Mucosa of gallbladder (tissue), 1 donor: ENCODE measurements at places on chromosomes 11 and 22. TPM values are rescaled to one million over a fixed set of nuclear protein-coding genes. Genes with fewer than 3 reads are reported as not detected.
A peak's percentile ranks its signal among the peaks of the same experiment; 100 is the strongest.

The TMEM86A gene
- 20.1 TPM for total RNA-seq

The SLCO2B1 gene
- 112 TPM for total RNA-seq

The APOA1 gene
- total RNA-seq, result 23.3 TPM

DNA sequence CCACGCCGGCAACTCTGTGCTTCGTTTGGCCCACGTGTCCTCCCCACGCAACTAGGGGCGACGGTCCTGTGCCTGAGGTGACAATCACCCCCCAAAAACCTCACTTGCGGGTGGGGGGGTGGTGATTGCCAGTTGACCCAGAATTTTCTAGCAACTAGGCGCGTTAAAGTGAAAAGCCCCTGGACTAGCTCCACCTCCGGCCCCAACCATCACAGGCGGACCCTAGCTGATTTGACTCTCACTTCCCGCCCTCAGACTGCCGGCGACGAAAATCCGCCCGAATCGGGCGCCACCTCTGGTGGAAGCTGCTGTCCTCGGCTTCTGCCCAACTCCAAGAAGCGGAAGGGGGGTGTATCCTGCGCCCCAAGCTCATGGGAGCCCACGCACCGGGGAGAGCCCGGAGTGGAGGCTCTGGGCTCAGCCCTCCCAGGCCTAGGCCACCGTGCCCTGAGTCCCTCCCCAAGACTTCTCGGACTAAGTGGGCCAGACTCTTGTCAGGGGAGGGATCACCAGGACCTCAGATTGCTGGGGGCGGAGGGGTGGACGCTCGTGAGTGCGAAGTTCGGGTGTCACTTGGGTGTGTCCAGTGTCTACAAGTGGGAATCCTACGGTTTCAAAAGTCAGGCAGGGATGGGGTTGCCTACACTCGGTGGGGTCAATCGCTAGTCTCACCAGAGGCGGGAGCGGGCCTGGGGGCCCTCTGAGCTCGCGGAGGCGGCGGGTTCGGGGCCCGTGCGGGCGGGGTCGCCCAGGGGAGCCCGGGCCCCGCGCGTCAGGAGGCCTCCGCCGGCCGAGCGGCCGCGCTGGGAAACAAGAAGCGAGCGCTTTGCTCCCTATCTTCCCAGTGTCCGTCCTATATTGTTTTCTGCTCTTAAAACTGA, 12.3 kb downstream of the PAX6 start:
- no peak for DNase-seq

DNA sequence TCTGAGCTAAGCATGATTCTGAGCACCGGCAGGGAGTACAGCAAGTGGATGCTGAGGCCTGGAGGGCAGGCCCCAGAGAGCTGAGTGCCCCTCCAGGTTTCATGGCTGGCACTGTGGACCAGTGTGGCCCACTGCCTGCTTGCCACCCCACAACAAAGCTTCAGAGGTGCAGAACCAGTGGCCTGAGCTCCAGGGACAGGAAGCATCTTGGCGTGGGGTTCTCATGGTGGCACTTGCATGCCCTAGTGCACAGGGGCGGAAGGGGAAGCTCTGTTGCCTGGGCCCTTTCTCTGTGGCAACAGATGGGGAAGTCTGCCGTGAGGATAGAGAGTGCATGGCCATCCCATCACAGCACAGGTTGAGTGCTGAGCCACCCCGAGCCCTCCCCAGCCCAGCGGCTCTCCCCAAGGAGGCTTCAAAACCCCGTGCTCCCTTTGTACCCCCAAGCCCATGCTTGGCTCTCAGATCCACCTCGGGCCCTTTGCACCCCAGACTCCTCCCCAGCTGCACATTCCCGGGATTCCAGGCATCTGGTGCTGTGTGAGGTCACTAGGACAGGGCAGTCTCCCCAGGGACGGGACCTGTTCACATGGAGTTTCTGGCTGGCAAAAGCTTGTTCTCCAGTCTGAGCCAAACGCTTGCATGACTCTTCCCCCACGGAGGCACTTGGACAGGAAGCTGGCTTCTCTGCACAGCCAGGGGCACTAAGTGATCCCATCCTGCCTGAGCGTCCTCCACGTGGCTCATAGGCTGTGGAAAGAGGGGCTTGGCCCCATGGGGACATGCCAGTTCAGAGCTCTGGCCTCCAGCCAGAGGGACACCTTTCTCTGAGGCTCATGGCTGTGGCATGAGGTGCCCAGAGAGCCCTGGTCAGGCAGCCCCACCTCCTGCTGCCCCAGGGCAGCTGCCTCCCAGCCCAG, 4.2 kb downstream of the SLC25A1 start:
- DNase-seq, result no peak

DNA sequence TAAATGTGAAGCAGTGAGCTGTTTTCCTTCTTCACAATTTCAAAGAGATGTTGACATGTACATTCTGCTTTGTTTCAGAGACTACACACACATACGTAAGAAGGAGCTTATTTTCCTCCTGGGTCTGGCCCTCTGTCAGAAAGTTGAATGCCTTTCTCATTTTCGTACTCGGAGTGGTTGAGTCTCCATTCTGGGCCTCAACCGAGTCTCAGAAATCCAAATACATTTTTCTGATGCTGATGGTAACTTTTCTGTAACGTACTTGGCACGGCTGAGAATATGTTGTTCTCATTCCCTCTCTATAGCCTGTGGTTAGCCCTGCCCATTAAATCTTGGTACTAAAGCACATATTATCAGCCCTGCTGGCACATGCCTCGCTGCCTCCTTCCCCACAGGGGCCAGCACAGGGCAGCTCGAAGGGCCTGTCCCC, 25.3 kb downstream of the PARVA start:
- DNase-seq, result no peak

- peak; percentile 85 for DNase-seq
These were observed 101.8 kb downstream of the BCR start for GRCh38 chr22:23282089-23282501.
